Activated naive CD4-positive, alpha-beta T cell treated with anti-CD3 and anti-CD28 coated beads, Interleukin-2, amount 50 U/mL, for 72 hours (primary cell): ENCODE measurements at places on chromosomes 5 and 9. TPM values are rescaled to one million over a fixed set of nuclear protein-coding genes. Genes with fewer than 3 reads are reported as not detected.

GRCh38 chr5:33852319-33852718, 39.5 kb downstream of the ADAMTS12 start:
- DNase-seq, result no peak

GRCh38 chr9:113526231-113526746, 62.8 kb downstream of the RGS3 start:
- DNase-seq, result no peak

GRCh38 chr9:134162926-134163370, 1.4 kb downstream of the RNU6ATAC start:
- no peak for DNase-seq

- DNase-seq, result no peak
These were observed 6.4 kb upstream of the NOL6 start for GRCh38 chr9:33480106-33480505.

- no peak for DNase-seq
These were observed 71.8 kb upstream of the SIMC1 start for GRCh38 chr5:176166427-176166826.

- DNase-seq, result no peak
These were observed 619.7 kb upstream of the ARRDC3 start for GRCh38 chr5:92002721-92003274.

DNA sequence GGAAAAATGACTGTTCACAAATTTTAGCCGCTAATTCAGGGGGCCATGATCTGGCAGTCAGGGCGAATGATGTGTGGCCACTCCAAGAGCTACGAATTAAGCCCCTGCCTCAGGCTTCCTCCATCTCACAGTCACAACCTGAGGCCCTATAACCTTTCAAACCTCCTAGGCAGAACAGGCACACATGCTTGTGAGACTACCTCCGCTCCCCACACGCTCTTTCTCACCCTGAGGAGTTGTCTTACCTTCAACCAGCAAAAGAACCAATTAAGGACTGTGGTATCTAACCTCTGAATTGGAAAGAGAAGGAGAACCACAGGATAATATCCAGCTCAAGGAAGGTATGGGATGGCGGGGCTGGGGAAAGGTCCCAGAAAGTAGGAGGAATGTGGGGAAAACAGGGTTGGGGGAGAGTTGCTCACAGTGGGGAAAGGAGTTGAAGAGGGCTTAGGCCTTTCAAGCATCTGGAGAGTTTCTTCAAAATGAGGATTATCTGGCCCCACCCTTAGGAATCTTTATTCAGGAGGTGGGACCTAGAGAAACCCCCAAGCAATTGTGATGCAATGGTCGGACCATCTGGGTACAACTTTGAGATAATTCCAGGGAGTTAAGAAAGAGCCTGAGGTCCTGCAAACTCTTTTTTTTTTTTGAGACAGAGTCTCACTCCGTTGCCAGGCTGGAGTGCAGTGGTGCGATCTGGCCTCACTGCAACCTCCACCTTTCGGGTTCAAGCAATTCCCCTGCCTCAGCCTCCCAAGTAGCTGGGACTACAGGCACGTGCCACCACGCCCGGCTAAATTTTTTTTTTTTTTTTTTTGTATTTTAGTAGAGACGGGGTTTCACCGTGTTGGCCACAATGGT, 5.5 kb downstream of the PCDH1 start:
- no peak for DNase-seq

DNA sequence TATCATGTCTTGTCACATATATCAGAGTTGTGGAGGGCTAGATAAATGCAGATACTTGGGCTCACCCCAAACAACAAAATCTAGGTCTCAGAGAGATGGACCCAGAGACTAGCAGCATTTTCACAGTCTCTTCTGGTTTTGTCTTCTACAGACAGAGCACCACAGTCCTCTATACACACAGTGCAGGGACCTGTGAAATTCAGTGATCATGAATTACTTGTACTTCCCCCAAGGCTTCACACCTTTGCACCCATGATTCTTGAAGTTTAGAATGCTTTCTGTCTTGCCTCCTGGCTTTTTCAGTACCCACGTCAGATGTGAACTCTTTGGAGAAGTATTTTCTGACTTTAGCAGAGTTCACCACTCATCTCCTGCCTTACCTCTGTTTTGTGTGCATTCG, 371.5 kb upstream of the PRR16 start:
- DNase-seq, result no peak

- DNase-seq, result no peak
These were observed 86.3 kb downstream of the ELAVL2 start for GRCh38 chr9:23739753-23740152.

DNA sequence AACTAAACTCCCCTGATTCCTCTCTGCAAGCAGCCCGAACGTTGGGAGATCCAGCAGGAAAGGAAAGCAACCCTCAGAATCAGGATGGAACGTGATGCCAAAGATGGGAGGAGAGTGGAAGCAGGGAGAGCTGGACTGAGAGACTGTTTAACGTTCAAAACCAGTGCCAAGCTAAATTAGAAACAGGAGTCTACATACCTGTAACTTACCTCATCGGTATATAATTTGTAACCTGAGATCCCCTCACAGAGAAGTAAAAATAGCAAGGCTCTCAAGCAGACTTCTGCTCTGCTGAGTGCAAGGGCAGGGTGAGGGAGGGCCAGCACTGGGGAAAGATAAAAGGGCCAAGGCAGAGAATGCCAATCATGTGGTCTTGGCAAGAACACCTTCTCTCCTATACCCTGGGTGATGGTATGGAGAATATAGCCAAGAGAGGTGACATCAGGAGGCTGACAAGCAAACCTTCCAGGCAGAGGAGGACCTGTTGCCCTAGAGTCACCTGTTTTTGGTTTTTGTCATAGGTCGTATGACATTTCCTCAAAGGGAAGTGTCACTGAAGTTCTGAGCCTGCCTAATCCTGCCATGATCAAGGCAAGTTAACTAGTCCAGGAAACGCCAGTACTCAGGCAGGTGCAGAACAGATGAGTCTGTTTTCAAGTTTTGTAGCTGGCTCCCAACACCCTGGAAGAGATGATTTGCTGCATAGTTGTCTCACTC, 472.0 kb downstream of the NFIB start:
- no peak for DNase-seq

DNA sequence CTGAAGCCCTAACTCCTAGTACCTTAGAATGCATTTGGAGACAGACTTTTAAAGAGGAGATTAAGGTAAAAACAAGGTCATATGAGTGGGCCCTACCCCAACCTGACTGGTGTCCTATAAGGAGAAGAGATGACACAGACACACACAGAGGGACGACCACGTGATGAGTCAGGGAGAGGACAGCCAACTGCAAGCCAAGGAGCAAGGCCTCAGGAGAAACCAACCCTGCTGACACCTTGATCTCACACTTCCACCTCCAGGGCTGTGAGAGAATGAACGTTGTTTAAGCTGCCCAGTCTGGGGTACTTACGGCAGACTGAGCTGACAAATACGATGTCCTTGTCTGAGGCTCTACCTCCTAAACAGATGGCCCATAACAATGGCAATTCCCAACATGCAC, 93.6 kb downstream of the ROR2 start:
- no peak for DNase-seq

GRCh38 chr9:75432386-75432785, 344.1 kb downstream of the OSTF1 start:
- DNase-seq, result no peak

The TAF11L2 gene
- not detected for total RNA-seq

The HTR1A gene
- total RNA-seq, result not detected

The PCDHA1 gene
- total RNA-seq, result not detected

The IFNA21 gene
- total RNA-seq, result not detected

The ATG10 gene
- 4.5 TPM for total RNA-seq

The CCDC180 gene
- 2.7 TPM for total RNA-seq

The PKD2L2 gene
- total RNA-seq, result 0.48 TPM

The PIP5K1B gene
- total RNA-seq, result 2.1 TPM

The SGCD gene
- 0.14 TPM for total RNA-seq
